ENCODE measurements at places on chromosomes 3 and 15.
A peak's percentile ranks its signal among the peaks of the same experiment; 100 is the strongest.

GRCh38 chr15:34652726-34653033, 69.2 kb upstream of the GOLGA8B start:
- DNase-seq, result no peak

DNA sequence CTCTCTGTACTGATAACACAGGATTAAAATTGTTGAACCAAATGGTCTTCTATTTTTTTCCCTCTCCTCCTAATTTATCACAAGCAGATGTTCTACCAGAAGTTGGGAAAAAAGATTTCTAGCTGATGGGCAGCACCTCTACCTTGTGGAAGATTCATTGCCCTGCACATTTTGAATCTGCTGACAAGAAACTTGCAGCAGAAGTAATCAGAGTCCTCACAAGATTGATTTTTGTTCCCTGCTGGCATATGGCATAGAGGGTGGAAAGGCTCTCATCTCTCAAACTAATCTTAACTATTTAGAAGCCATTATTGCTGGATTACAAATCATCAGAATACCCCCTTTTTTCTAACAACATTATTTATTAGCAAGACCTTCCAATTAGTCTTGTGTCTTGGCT, 148.9 kb upstream of the MEIS2 start:
- no peak for DNase-seq

- DNase-seq, result no peak
Observed at GRCh38 chr3:36257158-36257852, 123.0 kb upstream of the STAC start.

DNA sequence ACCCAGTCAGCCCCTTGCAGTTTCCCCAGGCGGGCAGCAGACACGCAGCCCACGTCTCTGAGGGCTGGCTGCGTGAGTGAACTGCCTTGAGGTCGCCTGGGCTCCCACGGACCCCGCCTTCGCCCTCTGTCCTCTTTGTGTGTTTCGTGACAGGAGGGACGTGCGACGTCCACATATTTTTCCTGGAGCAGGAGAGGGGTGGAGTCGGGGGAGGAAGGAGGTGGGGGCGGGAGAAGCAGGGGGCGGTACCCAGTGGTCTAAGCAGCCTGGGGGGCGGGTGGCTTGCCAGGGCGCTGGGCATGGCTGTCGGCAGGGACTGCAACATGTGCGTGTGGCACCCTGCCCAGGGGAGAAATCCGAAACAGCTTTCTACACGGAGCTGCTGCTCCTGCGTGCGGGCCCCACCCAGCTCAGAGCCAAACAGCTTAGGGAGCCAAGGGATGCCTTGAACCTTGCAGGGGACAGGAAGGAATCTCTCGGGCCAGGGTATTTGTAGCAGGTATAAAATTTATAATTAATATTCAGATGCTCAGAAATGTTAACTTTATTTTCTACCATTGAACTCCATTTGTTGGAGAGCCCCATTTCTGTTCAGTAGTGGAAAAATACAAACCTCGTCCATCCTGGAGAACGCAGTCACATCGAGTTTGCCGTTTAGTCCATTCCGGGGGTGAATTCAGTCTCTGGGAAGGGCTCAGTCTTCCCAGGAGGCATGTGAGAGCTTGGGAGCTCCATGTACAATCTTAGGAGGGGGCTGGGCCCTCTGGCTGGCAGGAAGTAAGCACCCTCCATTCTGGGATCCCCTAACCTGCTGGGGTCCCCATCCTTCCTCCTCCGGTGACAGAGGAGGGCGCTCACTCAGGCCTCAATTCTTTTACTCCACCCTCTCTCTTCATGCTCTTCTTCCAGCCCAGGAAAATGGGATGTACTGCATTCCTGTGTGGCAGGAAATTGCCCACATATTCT, 79.1 kb upstream of the MEF2A start:
- DNase-seq, result no peak

GRCh38 chr3:26960382-26960781, 337.8 kb downstream of the LRRC3B start:
- no peak for DNase-seq

GRCh38 chr3:167735233-167736138, at the start of gene SERPINI1:
TSS of gene SERPINI1 (plus strand) at chr3:167735721. CDS start at chr3:167789129, 53,408 bp downstream.
- DNase-seq, result peak; percentile 86

- DNase-seq, result no peak
Observed at GRCh38 chr3:153350420-153350819, 188.4 kb downstream of the RAP2B start.

- DNase-seq, result no peak
Observed at GRCh38 chr3:187920913-187921312, 175.6 kb upstream of the BCL6 start.

GRCh38 chr3:38488949-38489348, 7.2 kb upstream of the EXOG start:
- no peak for DNase-seq

GRCh38 chr3:158522221-158523136, 48.5 kb upstream of the MLF1 start:
- DNase-seq, result no peak

DNA sequence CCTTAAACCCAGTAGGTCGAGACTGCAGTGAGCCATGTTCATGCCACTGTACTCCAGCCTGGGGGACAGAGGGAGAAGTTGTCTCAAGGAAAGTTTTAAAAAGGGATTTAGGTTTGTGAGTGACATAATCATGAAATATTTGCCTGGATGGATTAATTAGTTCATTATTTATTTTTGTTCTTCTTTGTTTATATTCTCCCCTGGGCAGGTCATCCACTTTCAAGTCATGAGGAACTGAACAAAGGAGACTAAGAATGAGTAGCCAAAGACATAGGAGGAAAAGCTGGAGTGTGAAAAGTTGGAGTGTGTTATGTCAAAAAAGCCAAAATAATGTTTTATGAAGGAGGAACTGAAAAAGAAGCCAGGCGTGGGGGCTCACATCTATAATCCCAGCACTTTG, 17.7 kb upstream of the PCCB start:
- DNase-seq, result no peak

- peak; percentile 52 for DNase-seq
Observed at GRCh38 chr15:75720787-75721479, 8.3 kb upstream of the CSPG4 start.

GRCh38 chr3:115071601-115072000, 75.5 kb downstream of the ZBTB20 start:
- no peak for DNase-seq

GRCh38 chr15:31427411-31427810, 100.8 kb downstream of the KLF13 start:
- DNase-seq, result no peak

DNA sequence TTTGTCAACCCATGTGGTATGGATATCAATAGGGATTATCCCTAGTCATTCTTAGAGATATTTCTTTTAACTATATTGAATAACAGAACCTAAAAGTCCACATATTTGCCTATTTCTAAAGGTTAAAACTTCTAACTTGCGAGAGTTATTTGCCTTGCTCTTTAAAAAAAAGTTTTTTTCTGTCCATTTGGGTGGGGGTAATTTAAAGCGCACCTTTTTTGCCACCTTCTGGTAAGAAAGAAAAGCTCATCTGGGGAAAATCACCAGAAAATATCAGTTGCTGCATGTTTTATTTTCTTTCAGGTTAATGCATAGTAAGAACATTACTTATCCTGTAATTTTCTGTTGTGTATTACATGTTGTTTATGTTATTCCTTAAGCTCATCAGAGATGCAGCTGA, 242.0 kb upstream of the GOLGA6L4 start:
- DNase-seq, result no peak

DNA sequence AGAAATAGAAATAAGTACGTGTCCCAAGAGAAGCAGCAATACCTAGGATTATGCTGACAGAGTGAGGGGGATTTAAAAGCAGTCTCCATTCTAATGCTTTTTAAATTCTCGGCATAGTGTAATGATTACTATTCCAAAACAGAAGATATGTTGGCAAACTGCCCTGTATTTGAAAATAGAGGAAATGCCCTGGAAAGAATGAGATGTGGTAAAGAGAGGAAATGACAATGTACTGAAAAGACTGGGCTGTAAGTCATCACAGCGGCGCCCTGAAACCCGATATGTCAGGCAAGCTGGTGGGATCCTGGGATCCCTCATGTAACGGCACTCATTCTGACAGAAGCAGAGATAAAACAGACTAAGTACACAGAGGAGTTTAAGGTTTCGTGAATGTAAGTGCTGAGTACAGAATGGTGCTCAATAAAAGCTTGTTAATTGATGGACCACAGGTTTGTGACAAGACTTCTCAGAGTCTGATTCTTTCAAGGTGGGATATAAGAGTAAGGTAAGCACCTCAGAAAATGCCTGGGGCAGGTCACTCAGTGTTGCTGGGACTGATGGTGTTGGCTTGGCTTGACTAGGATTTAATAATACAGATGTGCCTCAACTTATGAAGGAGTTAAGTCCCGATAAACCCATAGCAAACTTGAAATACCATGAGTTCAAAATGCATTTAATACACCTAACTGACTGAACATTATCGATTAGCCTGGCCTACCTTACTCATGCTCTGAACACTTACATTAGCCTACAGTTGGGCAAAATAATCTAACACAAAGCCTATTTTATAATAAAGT, 91.4 kb downstream of the NFKBIZ start:
- no peak for DNase-seq

GRCh38 chr15:78996894-78997275, 52.0 kb upstream of the CTSH start:
- DNase-seq, result no peak

GRCh38 chr3:167304077-167304476, 76.0 kb downstream of the ZBBX start:
- no peak for DNase-seq

DNA sequence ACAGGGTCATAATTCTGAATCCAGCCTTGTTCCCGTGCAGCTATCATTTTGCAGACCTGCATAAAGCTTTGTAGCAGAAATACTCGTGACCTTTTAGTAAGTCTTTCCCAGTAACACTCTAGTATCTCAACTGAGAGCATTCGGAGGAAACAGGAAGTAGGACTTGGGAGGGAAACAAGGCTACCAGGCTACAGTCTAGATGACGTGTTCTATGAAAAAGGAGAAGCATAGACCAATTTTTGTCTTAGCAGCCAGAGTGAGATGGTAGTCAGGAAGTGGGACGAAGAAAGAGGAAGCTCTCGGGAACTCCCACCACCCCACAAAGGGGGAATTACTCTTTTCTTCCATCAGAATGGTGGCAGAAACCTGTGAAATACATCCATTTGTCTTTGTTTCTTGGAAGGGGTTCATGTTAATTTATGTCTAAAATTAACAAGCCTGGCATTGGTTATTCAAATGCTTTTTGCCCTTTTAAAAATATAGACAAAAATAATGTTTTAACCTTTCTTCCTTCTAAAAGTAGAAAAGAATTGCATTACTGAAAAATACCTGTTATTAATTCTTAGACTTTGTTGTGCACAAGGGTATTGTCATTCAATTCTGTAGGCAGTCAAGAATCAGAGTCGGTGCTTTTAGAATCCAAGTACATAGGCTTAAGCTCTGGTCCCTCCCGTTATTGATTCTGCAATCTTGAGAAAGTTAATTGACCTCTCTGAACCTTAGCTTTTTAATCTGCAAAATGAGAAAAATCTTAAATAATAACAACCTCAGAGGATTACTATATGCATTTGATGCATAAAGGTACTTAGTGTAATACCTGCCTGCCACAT, 1.6 kb upstream of the SUCNR1 start:
- peak; percentile 14 for DNase-seq

DNA sequence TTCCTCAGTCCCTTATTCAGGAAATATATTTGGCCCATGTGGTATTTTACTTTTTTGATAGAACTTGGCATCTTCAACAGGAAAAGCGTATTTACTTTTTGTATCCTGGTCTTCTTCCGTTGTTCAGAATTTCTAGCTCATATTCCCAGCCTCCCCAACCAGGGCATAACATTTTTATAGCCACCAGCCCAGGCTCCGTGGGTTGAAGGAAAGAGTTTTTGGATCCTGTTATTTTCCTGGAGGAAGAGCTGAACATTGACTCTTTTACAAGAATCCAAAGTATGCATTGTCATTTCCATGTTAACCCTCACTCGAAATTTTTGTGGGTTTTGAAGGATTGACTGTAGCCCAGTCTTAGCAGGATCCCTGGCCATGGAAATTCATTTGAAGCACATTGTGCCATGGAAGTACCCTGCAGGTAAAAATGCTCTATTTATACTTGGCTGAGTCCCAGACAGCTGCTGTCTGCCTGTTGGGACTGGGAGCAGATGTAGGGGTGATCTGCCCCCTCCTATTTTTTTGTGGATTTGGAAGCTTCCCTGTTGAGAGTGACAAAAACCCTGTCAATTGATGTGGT, 98.8 kb downstream of the AKAP13 start:
- no peak for DNase-seq

DNA sequence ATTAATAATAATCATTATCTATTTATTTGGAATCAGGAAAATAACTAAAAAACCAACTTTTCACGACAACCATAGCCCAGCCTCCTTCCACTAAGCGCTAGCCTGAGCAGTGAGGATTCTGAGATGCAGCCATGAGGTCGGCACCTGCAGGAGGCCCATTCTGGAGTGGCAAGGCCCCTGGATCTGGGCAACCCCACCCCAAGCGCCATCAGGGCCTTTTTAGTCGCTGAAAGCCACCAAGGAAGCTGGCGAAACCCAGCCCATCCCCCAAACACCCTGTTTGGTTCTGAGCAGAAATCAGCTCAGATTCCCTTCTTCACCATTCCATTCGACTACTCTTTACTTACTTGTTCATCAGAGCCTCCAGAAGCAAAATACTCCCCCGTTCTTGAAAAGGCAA, 29.5 kb downstream of the POC1A start:
- DNase-seq, result no peak

DNA sequence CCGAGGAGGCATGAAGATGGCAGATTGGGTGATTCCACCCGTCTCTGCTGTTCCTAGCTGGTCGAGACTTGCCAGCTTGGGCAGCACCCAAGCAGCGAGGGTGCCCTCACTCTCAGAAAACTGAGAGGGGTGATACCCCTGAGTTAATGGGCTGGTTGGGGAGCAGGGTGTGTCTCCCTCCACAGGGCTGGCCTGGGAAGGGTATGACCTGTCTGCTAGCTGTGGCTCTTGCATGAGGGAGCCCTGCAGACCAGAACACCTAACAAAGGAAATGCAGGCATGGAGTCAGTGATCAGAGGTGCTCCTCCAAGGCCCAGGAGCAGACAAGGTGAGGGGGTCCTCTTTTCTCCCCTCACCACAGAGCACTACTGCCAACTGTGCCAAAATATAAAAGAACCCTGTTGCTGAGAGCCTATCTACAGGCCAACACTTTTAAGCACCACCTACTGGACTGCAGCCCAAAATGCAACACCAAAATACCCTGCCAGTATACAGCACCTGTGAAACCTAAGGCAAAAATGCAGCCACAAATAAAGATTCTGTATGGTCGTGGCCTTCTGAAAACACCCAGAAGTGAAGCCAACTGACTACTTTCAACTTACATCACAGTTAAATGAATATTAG, 35.8 kb upstream of the PPM1L start:
- no peak for DNase-seq

DNA sequence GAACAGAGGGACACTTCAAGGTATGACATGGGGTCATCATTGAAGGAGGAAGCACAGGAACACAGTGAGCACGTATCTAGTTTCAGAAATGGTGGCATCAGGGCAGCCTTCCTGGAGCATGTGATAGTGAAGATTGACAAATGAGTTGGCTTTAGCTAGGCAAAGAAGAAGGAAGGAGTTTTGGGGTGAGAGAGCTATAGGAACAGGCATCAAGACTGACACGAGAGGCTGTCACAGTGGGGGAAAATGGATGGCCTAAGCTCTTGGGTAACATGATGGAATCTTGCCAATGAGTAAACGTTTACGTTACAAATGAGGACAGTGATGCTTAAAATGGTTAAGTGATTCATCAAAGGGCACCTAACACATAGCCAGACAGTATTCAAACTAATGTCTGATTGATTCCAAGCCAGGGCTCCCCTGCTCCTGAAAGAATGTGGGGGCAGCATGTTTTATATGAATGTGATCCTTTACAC, 23.1 kb upstream of the GPR171 start:
- no peak for DNase-seq

- no peak for DNase-seq
Observed at GRCh38 chr3:149292666-149293065, 40.8 kb downstream of the TM4SF18 start.

- no peak for DNase-seq
Observed at GRCh38 chr3:14201940-14202684, 23.5 kb downstream of the LSM3 start.

Data from activated CD4-positive, alpha-beta T cell treated with anti-CD3 and anti-CD28 coated beads, Interleukin-10, Interleukin-2, amounts not matched to agents 100 ng/mL and 50 ng/mL, durations not matched to agents 16 hours and 8 hours (primary cell).